ENCODE measurements at places on chromosomes 1 and 21. TPM values are rescaled to one million over a fixed set of nuclear protein-coding genes. Genes with fewer than 3 reads are reported as not detected.

GRCh38 chr1:222948079-222948478 is 133.2 kb downstream of the DISP1 start:
- peaks cover 2% of the 10 kb centered on the region for H3K36me3 ChIP-seq
- H3K4me1 ChIP-seq = no peaks in the 10 kb centered on the region
- H3K27me3 ChIP-seq = no peaks in the 10 kb centered on the region
- H3K4me3 ChIP-seq = no peak overlapping the region
- no peak overlapping the region for H3K27ac ChIP-seq

DNA sequence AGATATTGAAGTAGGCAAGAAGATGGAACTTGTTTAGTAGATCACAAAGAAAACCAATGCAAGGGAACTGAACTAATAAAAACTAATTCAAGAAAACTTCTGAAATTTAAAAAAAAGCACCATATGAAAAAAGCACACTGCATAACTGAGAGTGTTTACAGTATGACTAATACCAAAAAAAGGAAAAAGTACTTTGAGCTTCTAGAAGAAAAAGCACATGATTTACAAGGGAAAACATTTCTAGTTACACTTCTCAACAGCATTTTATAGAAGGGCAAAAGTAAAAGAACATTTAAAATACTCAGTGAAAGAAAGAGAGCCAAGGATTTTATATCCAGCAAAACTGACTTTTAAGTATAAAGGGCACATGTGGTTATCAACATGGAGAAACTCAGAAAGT is 233.6 kb downstream of the RPS6KC1 start:
- H3K4me3 ChIP-seq = no peak overlapping the region
- DNase-seq = no peak
- H3K36me3 ChIP-seq = no peaks in the 10 kb centered on the region

GRCh38 chr1:231284441-231284840 is 43.4 kb downstream of the GNPAT start:
- H3K36me3 ChIP-seq = peaks cover 2% of the 10 kb centered on the region
- no peaks in the 10 kb centered on the region for H3K4me1 ChIP-seq
- H3K4me3 ChIP-seq = no peak overlapping the region
- H3K27ac ChIP-seq = no peak overlapping the region
- H3K27me3 ChIP-seq = no peaks in the 10 kb centered on the region

- H3K27ac ChIP-seq = no peak overlapping the region
- H3K4me3 ChIP-seq = no peak overlapping the region
- DNase-seq = no peak
Observed at GRCh38 chr1:172938681-172939080, 112.1 kb downstream of the TNFSF18 start.

Gene LIN28A
- 1,267 TPM for total RNA-seq

Gene ANKRD34A
- 0.39 TPM for total RNA-seq

DNA sequence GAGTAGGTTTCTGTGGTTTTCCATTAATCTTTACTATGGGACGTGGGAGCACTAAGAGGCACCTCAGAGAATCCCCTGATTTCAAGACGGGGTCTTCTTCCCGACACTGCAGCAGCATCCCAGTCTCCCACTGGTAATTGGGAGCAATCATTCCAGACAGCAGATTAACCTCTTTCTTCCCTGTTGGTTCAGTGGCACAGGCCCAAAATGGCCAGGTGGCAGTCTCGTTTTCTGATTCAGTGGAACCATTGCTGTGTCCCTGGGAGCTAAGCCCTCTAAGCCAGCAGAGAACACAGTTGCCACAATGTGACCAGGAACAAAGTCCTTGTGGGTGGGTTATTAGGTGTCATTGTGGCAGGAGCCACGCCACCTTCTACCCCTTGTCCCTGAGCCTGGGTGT is 342.1 kb downstream of the MATN1 start:
- no peak overlapping the region for H3K27ac ChIP-seq
- H3K27me3 ChIP-seq = no peaks in the 10 kb centered on the region
- no peaks in the 10 kb centered on the region for H3K4me1 ChIP-seq
- H3K4me3 ChIP-seq = no peak overlapping the region
- H3K36me3 ChIP-seq = no peaks in the 10 kb centered on the region

Gene MSH4
- total RNA-seq = 0.63 TPM

Gene RPRD2
- total RNA-seq = 39.0 TPM

GRCh38 chr1:184031409-184032107 is 6.0 kb downstream of the COLGALT2 start:
- peaks cover 11% of the 10 kb centered on the region for H3K27me3 ChIP-seq
- H3K27ac ChIP-seq = no peak overlapping the region
- no peak for DNase-seq
- no peaks in the 10 kb centered on the region for H3K36me3 ChIP-seq
- H3K4me3 ChIP-seq = no peak overlapping the region

DNA sequence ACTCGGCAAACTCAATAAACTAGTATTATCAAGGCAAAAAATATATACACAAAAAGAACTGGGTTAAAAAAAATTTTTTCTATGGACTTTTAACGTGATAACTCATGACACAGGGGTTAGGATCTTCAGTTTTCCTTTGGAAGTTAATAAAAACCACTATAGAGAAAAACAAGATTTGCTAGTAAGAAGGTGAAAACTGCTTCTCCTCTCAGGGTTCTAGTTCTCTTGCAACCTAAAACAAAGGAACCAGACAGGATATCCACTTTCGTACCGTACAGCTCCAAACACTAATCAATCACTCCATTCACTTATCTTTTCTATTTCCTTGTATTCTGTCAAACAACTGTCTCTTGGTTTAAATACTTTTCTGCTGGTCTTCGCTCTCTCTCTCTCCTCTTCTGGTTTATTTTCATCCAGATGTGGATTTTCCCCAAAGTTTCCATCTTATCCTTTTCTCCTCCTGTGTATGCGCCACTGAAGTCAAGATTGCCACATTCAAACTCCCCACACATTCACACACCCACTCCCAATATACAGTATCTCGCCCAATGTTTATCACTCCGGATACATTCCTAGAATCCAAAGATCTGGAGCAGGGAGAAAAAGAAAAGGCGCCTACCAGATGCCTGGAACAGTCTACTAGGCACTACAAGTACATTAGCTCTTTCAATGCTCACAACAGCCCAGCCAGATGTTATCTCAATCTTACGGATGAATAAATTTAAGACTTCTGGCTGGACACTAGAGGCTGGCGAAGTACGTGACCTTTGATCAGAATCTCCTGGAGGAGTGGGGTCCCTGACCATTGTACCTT is 775 bp upstream of the PRPF38B start:
- DNase-seq = no peak
- peak overlapping the region; percentile 100 for H3K4me3 ChIP-seq
- H3K36me3 ChIP-seq = peaks cover 16% of the 10 kb centered on the region
- H3K27me3 ChIP-seq = no peaks in the 10 kb centered on the region
- no peak overlapping the region for H3K27ac ChIP-seq

- no peaks in the 10 kb centered on the region for H3K27me3 ChIP-seq
- no peak for DNase-seq
- peaks cover 13% of the 10 kb centered on the region for H3K4me1 ChIP-seq
- no peak overlapping the region for H3K4me3 ChIP-seq
Observed at GRCh38 chr1:244445320-244446181, 6.2 kb downstream of the ADSS2 start.

Gene CRYZ
- total RNA-seq = 14.0 TPM

Gene ZFP69
- total RNA-seq = 6.8 TPM

GRCh38 chr21:26389971-26390641 is 183.0 kb downstream of the CYYR1 start:
- H3K27me3 ChIP-seq = no peaks in the 10 kb centered on the region
- H3K4me1 ChIP-seq = no peaks in the 10 kb centered on the region
- no peak overlapping the region for H3K27ac ChIP-seq
- DNase-seq = no peak

Gene TNFAIP8L2
- not detected for total RNA-seq

Gene SV2A
- 44.4 TPM for total RNA-seq

DNA sequence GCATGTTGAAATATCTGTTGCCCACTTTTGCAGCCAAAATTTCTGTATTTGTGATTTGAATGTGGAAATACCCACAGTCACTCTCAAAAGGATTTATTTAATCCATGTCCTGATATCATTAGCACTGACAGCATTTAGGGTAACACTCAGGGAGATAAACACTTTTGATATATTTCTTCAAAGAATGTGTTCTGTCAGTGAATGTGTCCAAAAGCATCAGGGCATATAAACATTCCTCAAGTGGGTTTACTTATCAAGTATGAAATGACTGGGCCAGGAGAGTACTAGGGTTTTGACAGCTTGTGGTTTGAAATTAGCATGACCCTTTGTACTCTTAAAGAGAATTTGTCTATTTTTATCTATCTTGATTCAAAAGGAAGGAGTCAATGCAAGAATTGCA is 1302.1 kb upstream of the ADGRL2 start:
- H3K27ac ChIP-seq = no peak overlapping the region
- H3K27me3 ChIP-seq = no peaks in the 10 kb centered on the region
- no peaks in the 10 kb centered on the region for H3K4me1 ChIP-seq
- peaks cover 5% of the 10 kb centered on the region for H3K36me3 ChIP-seq
- no peak for DNase-seq

- H3K36me3 ChIP-seq = no peaks in the 10 kb centered on the region
- no peaks in the 10 kb centered on the region for H3K27me3 ChIP-seq
- H3K4me1 ChIP-seq = no peaks in the 10 kb centered on the region
- no peak for DNase-seq
- no peak overlapping the region for H3K4me3 ChIP-seq
- no peak overlapping the region for H3K27ac ChIP-seq
Observed at GRCh38 chr1:195709821-195710220, 898.4 kb downstream of the KCNT2 start.

- DNase-seq = no peak
- no peaks in the 10 kb centered on the region for H3K36me3 ChIP-seq
- H3K27ac ChIP-seq = no peak overlapping the region
- no peak overlapping the region for H3K4me3 ChIP-seq
- H3K27me3 ChIP-seq = no peaks in the 10 kb centered on the region
Observed at GRCh38 chr1:170853302-170853701, 82.0 kb upstream of the MROH9 start.

Gene GGPS1
- total RNA-seq = 43.3 TPM

Gene TINAGL1
- 2.5 TPM for total RNA-seq

DNA sequence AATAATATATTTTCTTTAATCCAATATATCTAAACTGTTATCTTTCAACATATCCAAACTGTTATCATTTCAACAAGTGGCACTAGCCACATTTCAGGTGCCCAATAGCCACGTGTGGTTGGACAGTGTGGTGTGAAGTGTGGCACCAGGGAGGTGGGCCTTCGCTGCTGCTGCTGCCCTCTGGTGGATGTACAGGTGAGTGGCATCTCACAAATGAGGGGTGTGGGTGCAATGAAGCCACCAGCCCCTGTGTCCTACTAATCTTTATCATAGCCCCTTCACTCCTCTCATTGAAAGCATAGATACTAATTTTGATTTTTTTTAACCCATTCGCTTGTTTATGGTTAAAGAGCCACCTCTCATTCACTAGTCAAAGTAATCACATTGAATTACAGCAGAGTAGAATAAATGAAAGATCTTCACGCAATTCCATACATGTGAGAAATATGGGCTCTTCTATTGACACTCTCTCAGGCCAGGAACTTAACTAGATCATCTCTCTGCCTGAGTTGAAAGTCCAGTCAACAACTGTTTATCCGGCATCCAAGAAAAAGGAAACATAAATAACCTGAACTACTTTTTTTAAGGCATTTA is 499.2 kb downstream of the OMA1 start:
- H3K27ac ChIP-seq = no peak overlapping the region
- no peaks in the 10 kb centered on the region for H3K4me1 ChIP-seq
- no peaks in the 10 kb centered on the region for H3K27me3 ChIP-seq

- H3K27me3 ChIP-seq = no peaks in the 10 kb centered on the region
- H3K4me1 ChIP-seq = no peaks in the 10 kb centered on the region
- H3K4me3 ChIP-seq = no peak overlapping the region
Observed at GRCh38 chr21:26137379-26138060, 33.0 kb downstream of the APP start.

DNA sequence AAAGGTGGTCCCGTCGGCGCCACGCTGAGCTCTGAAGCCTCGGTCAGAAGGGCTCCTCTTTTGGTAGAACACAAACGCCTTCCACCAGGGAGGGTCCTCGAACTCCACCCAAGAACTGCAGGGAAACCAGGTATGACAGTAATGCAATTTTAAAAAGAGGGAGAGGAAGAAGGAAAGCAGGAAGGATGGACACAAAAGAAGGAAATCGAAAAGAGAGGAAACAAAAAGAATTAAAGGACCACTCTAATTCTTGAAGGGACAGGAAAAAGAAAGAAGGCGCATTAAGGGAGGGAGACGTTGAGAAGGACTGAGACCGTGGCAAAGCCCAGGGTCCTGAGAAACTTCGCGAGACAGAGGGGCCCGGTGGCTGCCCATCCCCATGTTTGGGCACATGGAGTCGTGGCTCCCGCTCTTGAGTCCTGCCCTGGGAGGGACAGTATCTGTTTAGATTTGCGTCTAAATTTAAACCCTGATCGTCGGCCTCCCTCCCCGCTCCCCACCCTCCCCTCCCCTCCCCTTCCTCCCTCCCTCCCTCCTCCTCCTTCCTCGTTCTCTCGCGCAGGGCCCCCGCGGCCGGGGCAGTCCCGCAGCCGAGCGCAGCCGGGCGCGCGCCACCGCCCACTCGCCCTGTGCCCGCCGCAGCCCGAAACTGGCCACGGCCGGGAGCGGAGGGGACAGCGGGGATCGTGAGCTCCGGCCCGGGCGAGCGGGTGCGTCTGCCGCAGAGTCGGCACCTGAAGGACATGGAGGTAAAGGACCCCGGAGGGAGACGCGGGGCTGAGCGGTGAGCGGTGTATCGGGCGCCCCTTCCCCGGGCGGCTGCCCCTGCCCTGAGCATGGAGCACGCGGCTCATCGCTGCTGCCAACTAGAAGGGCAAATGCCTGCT is at the start of gene RCSD1:
Gene RCSD1 (plus strand): TSS at position 552 of the 887 bp plus-strand sequence. CDS start 192 bp downstream, at position 744.
- no peak for DNase-seq
- no peak within 1 kb of the TSS for H3K27ac ChIP-seq
- peaks cover 21% of the 10 kb centered on the region for H3K27me3 ChIP-seq
- no peaks in the 10 kb centered on the region for H3K36me3 ChIP-seq
- peak within 1 kb of the TSS; percentile 82 for H3K4me3 ChIP-seq

- peaks cover 13% of the 10 kb centered on the region for H3K36me3 ChIP-seq
- H3K27ac ChIP-seq = no peak within 1 kb of the TSS
- peak; percentile 95 for DNase-seq
- peaks cover 5% of the 10 kb centered on the region for H3K4me1 ChIP-seq
Observed at GRCh38 chr1:161258439-161259344, at the start of gene PCP4L1. PCP4L1 (plus strand) TSS chr1:161258745; CDS start chr1:161258975, 230 bp downstream.

DNA sequence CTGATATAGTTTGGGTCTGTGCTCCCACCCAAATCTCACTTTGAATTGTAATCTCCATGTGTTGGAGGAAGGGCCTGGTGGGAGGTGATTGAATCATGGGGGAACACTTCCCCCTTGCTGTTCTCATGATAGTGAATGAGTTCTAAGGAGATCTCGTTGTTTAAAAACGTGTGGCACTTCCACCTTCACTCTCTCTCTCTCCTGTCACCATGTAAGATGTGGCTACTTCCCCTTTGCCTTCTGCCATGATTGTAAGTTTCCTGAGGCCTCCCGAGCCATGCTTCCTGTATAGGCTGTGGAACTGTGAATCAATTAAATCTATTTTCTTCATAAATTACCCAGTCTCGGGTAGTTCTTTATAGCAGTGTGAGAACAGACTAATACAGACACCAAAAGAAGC is 40.4 kb downstream of the FRRS1 start:
- H3K4me3 ChIP-seq = no peak overlapping the region
- H3K36me3 ChIP-seq = no peaks in the 10 kb centered on the region
- H3K27me3 ChIP-seq = no peaks in the 10 kb centered on the region
- no peak for DNase-seq
- peaks cover 2% of the 10 kb centered on the region for H3K4me1 ChIP-seq
